ENCODE measurements at places on chromosomes 2 and 18.
A peak's percentile ranks its signal among the peaks of the same experiment; 100 is the strongest.

DNA sequence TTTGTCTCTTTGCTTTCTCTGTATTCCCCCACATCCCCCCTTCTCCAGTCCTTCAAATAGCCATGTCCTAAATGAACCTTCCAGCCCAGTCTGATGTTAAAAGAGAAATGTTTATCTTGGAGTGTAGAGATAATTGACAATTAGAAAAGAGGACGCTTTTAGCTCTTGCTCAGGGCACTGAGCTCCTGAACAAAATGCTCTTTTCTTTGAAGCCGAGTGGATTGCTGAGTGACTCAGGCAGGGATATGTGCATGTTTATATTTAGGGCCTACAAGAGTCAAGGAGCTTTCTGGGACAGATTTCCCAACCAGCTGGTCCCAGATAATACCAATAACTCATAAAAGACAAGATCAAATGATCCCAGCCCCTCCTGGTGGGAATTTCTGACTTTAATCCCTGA, 88.0 kb upstream of the SETBP1 start:
- no peak for DNase-seq

DNA sequence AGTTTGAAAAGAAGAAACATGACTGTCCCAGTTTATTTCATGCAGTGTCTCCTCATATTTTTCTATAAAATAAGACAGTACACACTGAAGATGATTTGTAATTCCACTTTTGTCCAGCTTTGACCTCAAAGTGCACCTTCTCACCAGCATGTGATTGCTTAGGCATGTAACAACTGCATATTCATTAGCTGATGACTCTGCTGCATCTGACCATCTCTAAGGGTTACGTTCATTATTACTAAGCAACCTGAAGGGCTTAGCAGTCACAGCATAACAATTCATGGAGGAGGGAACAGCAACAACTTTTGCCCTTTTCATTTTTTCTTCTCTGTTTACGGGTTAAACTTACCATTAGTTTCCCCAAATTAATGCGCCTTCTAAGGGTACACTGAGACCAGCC, 330.6 kb upstream of the PIK3C3 start:
- no peak for DNase-seq

- no peak for DNase-seq
Measured at GRCh38 chr2:3483227-3483985, 35.9 kb downstream of the ADI1 start.

- DNase-seq, result no peak
Measured at GRCh38 chr2:177675825-177676224, 283.3 kb downstream of the AGPS start.

- DNase-seq, result no peak
Measured at GRCh38 chr18:75926811-75927210, 499.3 kb upstream of the SMIM21 start.

DNA sequence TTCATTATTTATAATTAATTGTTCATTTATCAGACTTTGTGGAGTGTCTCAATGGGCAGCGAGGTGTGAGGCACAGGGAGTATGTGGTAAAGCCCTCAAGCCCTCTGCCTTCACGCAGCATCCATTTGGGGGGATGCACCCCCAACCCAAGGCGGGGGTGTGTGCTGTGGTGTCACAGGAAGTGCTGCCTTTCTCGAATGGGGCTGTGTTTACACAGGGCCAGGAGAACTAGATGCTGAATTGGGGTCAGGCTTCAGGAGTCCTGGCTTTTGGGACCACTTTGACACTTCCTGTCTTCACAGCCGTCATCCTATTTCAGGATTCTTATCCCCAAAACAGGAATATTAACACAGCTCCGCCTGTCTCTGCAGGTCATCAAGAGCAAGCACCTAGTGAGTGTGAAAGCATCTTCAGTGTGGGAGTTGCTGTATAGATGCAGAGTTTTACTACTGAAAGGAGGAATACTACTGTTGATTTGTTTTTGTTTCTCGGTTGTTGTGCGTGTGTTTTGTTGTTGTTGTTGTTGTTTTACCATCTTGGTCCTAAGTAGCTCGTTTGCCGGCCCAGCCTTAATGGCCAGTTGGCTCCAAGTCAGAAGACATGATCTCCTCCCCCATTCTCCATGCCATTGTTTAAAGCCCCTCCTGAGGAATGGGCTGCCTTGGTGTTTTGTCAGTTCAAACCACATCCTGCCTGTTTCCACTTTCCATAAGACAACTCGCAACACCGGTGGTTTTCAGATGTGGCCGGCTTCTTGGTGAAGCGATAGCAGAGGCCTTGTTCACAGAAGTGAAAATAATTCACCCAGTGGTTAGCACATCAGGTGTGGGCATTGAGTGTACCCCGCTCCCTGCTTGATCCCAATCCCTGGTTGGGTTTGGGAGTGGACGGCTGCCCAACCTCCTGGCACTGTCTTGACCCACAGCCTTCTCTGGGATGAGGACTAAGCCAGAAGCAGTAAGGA, 221.3 kb downstream of the BCL2 start:
- DNase-seq, result peak; percentile 41

DNA sequence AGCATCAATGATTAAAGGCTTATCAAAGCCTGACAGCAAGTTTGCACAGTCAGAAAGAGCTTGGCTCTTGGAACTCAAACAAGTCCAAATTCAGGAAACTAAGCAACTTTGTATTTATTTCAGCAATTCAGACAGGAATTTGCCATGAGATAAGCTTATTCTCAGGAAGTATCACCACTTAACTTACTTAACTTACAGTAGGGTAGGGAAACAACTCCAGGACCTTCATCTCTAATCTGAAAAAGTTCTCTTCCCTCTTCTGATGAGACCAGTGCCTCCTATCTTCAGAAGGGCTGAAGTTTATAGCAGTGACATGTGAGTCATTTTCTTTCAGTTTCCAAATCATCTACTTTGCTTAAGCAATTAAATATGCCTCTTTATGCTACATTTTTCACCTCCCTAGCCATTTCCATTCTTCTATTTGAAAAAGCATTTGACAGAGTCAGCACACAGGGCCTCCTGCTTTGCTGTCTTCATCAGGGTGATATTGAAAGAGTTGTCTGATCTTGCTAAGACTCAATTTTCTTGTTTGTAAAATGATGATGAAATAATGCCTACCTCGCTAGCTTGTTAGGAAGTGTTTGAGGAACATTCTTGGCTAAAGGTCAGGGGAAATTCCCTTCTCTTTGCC, 389.5 kb downstream of the RND3 start:
- DNase-seq, result no peak

- DNase-seq, result peak; percentile 80
Measured at GRCh38 chr2:208040199-208041171, 15.2 kb upstream of the PLEKHM3 start.

GRCh38 chr18:36012891-36013290, 40.4 kb downstream of the RMP24 start:
- DNase-seq, result no peak

DNA sequence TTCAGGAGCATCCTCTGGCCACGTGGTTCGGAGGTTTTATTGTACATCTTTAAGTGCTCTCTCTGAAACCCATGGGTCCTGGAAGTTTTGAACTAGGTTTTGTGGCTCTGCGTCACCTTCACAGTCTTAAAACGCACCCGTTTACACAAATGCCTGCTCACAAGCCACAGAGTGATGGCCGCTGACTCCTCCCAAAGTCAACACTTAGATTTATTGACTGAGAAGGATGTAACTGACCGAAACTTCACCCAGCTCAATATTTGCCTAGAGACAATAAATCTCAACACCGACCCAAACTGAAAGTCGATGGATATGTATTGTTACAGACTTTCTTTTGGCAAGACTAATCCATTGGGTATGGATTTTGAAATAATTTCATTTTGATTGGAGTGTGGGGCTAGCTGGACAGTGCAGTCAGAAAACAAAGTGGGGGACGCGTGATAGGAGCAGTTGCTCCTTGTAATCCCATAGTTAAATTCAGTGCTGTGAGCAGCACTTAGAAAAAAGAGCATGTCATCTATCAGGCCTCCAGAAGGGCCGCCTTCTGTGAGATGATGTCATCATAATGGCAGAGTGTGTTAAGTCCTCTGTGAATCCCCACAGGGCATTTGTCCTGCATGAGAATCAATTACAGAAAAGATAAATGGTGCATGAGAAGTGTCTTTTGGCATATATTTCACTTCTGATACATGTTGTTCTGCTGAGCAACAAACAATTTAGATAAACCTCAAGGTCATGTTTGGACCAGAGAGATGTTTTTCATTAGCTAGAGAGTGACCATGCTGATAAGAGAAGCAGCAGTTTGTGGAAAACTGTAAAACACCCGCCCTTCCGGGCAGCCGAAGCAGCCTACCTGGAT, 183.7 kb downstream of the INO80D start:
- no peak for DNase-seq

GRCh38 chr18:11957636-11958035, 23.7 kb upstream of the IMPA2 start:
- DNase-seq, result no peak

GRCh38 chr2:234669621-234670020, 172.7 kb upstream of the ARL4C start:
- no peak for DNase-seq

DNA sequence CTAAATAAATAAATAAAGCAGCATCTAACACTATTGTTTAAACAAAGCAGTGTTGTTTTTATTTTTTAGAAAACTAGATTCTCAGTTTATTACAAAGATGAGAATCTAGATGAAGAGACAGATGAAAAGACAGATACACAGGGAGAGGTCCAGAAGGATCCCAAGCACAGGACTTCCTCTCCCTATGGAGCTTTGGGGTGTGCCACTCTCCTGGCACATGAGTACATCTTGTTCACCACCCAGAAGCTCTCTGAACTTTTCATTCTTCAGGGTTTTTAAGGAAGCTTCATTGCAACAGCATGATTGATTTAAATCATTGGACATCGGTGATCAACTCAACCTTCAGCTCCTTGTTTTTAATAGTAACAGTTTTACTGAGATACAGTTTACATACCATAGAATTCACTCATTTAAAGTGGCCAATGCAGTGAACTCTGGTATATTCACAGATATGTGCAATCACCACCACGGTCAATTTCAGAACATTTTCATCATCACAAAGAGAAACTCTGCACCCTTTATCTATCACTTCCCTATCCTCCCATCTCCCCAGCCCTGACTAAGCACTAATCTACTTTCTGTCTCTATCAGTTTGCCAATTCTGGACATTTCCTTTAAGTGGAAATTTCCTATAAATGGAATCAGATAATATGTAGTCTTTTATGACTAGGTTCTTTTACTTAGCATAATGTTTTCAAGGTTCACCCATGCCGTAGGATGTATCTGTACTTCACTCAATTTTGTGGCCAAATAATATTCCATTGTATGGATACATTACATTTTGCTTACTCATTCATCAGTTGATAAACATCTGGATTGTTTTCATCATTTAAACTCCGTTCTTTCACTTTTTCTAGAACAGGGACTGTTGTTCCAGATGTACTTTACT, 62.3 kb upstream of the ZFP36L2 start:
- no peak for DNase-seq

GRCh38 chr2:33784488-33784887, 185.4 kb upstream of the FAM98A start:
- no peak for DNase-seq

GRCh38 chr2:178194600-178195389, 483 bp downstream of the OSBPL6 start:
- DNase-seq, result peak; percentile 44

DNA sequence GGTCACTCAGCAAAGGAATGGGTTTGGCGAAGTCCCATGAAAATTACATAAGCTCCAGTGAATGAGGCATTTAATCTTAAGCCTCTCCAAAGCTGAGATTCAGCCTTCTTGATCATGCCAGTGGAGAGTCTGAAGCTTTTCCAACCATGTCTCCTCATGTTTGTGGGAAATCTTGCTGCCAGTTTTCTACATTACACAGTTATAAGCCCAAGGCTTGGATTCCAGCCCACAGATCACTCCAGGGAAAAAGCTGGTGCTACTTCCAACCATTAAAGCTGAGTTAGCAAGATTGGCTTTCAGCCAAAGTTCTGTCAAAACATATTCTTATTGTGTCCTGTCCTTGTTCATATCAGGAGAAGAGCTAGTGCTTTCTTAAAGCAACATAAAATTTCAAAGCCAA, 293.8 kb downstream of the LRRTM4 start:
- no peak for DNase-seq

GRCh38 chr2:61962095-61962984, 56.9 kb downstream of the COMMD1 start:
- no peak for DNase-seq

- no peak for DNase-seq
Measured at GRCh38 chr18:59021500-59021899, 118.2 kb upstream of the SEC11C start.

- no peak for DNase-seq
Measured at GRCh38 chr18:24790347-24790746, 329.9 kb downstream of the HRH4 start.

DNA sequence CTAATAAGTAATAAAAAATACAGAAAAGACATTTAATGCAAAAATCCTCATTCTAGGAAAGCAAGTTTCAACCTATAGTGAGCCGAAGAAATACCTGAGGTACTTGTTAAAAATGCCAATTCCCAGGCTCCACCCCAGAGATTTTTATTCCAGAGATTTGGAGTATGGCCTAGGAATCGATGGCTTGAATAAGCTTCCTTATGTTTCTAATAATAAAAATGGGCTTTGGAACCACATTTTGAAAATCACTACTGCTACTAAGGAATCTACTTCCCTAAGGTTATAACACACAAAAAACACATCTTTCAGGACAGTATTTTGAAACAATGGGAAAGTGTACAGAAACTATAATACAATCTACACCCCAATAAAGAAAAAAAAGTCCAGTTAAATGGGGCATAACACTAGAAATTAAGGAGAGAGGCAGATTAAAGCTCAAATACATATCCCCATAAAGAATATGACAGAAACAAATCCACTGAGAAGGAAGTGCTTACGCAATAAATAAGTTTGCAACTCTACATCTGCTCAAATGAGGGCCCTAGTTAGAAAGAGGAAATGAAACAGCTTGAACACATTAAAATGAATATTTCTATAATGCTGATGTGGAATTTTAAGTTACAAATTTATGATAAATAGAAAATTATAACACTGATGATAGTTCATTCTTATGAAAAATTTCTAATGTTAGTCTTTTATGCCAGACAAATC, 103.7 kb downstream of the EPB41L3 start:
- DNase-seq, result no peak

DNA sequence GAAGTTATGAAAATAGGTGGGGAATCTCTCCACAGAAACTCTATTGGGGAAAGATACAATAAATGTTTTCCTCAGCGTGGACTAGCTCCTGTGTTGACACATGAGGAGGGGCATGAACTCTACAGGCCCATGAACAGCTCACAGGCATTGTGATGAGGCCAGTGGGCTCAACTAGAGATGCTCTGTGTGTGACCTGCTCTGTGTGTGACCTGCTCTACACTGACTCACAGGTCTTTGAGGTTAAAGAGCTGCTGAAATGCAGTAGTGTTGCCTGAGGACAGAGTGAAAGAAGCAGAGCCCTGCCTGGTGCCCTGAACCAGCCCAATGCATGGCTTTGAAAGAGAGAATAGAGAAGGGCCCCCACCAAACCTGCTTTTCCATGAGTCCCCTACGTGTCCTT, 117.6 kb downstream of the MCFD2 start:
- no peak for DNase-seq

All from stimulated activated CD4-positive, alpha-beta T cell treated with anti-CD3 and anti-CD28 coated beads, Interleukin-2, amount 100 ng/mL, for 24 hours (primary cell).